ENCODE measurements at places on chromosomes 13 and 19. TPM values are rescaled to one million over a fixed set of nuclear protein-coding genes. Genes with fewer than 3 reads are reported as not detected.
A peak's percentile ranks its signal among the peaks of the same experiment; 100 is the strongest.

Gene LAIR2
- total RNA-seq: 1.4 TPM

DNA sequence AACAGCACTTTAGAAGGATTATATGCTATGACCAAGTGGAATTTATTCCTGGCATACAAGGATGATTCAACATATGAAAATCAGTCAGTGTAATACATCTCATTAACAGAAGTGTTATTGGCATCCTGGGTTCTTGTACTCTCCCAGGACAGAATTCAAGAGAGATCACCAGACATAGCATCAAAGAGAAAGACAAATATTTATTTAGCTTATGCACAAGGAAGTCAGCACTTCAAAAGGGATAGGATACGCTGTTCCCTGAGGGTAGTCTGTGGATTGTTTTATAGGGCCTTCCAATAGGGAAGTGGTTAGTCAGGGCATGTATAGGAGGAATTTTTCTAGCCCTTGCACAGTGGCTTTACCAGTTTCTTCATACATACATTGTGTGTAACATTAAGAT, 1238.0 kb downstream of the PCDH17 start:
- H3K4me3 ChIP-seq: no peak overlapping the region
- H3K4me1 ChIP-seq: no peaks in the 10 kb centered on the region
- H3K27ac ChIP-seq: no peak overlapping the region
- no peaks in the 10 kb centered on the region for H3K27me3 ChIP-seq
- H3K36me3 ChIP-seq: no peaks in the 10 kb centered on the region

DNA sequence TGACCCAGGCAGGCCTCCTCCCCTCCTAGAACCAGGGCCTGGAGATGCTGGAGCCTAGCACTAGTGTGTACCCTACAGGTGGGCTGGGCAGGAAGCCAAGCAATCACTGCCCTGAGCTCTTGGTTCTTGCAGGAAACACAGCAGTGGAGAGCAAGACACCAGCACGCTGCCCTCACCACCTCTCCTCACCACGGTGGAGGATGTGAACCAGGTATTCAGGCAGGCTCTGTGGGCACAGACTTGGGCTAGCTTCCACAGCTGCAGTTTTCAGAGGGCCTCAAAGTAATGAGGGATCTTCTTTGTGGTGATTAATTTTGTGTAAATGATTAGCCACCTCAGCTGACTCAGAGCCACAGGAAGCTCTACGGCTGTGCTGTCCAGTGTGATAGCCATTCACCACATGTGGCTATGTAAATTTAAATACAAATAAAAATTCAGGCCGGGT, 13.6 kb upstream of the GPI start:
- peak overlapping the region; percentile 92 for H3K27ac ChIP-seq
- H3K27me3 ChIP-seq: no peaks in the 10 kb centered on the region
- H3K36me3 ChIP-seq: peaks cover 12% of the 10 kb centered on the region
- DNase-seq: peak; percentile 54

GRCh38 chr19:18063463-18063862, 23.3 kb downstream of the IL12RB1 start:
- no peak for DNase-seq
- H3K27me3 ChIP-seq: no peaks in the 10 kb centered on the region
- peaks cover 4% of the 10 kb centered on the region for H3K4me1 ChIP-seq
- H3K4me3 ChIP-seq: no peak overlapping the region
- H3K27ac ChIP-seq: no peak overlapping the region

- H3K27ac ChIP-seq: no peak overlapping the region
- H3K4me1 ChIP-seq: no peaks in the 10 kb centered on the region
- no peak for DNase-seq
- no peaks in the 10 kb centered on the region for H3K27me3 ChIP-seq
- peaks cover 44% of the 10 kb centered on the region for H3K36me3 ChIP-seq
- no peak overlapping the region for H3K4me3 ChIP-seq
Measured at GRCh38 chr13:112849500-112849899, 119.5 kb upstream of the MCF2L start.

DNA sequence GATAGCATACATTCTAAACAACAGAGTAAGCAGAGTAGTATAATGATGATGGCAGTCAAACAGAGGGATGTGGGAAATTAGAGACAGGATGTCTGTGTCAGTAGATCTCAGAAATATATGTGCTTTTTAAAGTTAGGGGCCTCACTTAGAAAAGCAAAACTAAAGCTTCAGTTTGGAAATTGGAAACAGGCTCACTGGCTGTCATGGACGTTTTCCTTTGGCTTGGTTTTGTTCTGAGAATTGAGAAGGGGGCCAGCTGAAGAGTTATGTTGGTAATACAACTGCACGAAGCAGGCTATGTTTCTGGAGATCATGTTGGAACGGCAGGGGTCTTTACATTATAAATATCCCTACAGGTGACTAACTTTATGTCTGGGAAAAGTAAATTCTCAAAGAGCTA, 261.3 kb downstream of the LMO7 start:
- H3K27me3 ChIP-seq: peaks cover 13% of the 10 kb centered on the region
- no peak overlapping the region for H3K27ac ChIP-seq
- DNase-seq: no peak
- H3K4me3 ChIP-seq: no peak overlapping the region
- no peaks in the 10 kb centered on the region for H3K4me1 ChIP-seq

Measured in activated CD8-positive, alpha-beta T cell treated with anti-CD3 and anti-CD28 coated beads, Interleukin-2, amount 10 ng/mL, durations not matched to agents 7 days and 5 days (primary cell).